Activated effector memory CD4-positive, alpha-beta T cell treated with Interleukin-2 at 50 U/mL for 16 hours (primary cell): ENCODE measurements at places on chromosomes 1 and 21.

DNA sequence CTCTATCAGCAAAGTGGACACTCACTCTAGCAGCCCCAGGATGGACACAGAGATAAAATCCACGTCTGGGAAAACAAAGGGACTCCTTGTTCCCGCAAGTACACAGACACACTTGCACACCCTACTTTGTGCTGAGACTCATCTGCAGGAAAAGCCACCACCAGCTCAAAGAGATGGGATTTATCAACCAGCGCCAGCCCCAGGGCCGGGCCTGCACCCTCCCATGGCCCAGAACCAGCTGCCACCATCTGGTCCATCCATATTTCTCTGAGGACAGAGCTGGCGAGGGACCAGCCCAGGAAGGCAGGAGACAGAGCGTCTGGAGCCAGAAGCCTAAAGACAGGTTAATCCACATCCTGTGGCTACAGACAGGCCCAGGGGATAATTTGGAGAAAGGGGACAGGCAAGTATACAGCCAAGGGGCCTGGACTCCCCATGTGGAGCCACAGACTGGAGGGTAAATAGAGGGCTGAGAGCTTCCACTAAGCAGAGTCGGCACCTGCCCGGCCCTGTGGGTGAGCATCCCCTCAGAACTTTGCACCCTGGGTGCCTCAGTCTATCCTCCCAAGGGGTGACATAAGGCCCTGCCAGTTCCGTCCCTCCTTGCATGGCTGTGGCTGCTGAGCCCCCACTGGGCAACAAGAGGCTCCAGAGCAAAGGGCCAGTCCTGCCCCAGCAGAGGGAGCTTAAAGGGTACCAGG, 233.9 kb downstream of the PTPRU start:
- DNase-seq = no peak

DNA sequence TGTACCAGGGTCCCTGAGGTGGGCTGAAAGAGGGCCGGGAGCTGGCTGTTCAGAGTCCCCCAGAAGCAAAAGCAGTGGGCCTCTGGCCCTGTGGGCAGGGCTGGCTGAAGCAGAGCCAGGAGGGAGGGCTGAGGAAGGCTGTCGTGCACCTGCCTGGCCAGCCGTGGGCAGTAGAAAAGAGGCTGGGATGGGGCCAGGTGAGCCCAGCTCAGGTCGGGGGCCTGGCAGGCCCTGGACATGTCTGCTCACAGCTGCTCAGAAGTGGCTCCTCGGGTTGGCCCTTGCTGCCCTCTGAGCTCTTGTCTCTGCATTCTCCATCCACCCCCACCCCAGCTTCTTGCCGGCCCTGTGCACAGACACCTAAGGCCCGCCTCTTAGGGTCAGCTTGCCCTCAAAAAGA, 60.0 kb downstream of the TCP10L start:
- DNase-seq = no peak

GRCh38 chr1:75861831-75862230, 65.1 kb downstream of the MSH4 start:
- no peak for DNase-seq

- no peak for DNase-seq
Observed at GRCh38 chr21:42088148-42088547, 17.0 kb downstream of the UMODL1 start.

DNA sequence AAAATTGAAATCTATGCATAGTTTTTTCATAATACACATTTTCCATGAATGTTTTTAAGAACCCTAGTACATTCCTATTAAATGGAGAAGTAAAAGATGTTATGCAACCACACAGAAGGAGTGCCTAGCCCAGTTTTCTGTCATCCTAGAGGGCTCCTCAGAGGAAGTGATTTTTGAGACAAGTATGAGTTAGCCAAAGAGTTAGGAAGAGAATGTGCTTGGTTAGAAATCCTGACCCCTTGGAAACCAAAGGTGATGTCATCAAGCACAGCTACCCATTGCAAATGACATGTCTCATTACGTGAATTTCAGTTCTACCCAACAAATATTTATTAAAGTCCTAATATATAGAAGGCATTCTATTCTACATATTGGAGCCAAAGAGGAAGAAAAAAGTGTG, 88.9 kb upstream of the TNFSF4 start:
- no peak for DNase-seq
